ENCODE measurements at places on chromosomes 11 and 22.

DNA sequence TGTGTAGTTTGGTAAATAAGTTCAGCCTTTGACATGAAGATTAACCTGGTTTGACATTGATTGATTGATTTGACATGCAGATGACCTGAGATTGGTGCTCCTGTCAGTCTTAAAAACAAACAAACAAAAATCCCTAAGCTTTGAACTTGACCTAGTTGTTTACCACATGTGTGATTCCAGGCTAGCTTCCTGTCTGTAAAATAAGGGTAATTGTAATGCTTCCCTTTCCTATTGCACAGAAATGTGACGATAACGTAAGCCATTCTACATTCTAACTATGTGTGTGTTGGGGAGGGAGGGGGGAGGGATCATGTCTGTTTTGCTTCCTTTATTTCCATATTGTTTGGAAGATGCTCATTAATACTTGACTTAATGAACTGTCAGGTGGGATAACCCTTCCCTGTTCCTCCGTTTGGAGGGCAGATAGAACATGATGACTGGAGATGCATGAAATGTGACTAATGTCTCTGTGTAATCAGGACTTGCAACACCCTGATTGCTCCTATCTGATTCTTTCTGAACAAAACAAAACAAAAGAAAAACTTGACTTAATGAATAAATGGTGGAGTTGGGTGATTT, 106.1 kb upstream of the CLMP start:
- no peak for DNase-seq

GRCh38 chr22:20002128-20002527, 14.5 kb downstream of the ARVCF start:
- no peak for DNase-seq

DNA sequence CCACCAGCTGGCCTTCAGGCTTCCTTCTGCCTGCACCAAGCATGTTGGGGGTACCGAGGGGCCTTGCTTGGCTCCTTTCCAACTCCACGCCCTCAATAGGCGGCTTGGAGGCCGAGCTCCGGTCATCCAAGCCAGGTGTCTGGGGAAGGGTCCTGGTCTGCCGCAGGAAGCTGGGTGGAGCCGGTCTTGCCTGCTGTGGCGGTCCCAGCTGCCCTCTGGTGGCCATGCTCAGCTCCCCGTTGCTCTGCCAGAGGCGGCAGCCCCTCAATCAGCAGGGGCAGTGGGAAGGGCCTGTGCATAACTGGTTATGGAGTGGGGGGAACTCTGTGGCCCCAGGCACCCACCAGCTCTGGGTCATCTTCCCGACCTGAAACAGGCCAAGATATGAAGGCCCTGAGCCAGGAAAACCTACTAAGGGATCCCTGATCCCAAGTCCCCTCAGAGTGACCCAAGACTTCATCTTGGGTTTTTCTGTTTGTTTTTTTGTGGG, 3.2 kb downstream of the ARVCF start:
- no peak for DNase-seq

DNA sequence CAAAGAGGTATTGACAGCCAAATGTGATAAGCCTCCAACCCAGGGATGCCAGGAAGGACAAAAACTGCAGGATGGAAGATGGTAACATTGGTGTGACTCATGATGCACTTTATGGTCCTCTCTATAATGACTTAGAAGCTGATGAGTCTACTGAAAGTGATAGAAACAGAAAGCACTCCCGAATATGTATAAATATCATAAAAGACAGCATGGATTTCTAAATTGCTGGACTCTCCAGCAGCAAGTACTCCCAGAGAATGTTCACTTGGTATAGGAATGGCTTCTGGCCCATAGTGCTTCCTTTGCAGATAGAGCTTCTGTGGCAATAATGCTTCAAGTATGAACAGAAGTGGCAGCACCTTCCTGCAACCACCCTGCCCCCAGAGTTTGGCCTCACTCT, at the start of gene OR52B2:
Gene OR52B2 (minus strand): TSS at position 101 of the 400 bp plus-strand sequence. CDS start 0 bp downstream, at position 101.
- DNase-seq: no peak

GRCh38 chr11:132466983-132467382, 1065.3 kb downstream of the OPCML start:
- DNase-seq: no peak

DNA sequence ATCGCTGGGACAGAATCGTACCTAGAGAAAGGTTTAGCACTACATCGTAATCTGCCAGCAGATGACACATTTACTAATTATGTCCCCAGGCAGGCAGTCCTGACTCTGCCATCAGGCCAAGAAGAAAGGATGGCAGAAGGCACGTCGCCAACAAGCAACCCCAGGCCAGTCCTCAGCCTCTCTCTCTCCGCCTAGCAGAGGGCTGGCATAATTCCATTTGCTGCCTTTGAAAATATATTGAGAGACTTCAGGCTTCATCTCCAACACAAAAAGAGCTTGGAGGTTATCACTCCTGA, 1517.0 kb downstream of the TBC1D22A start:
- no peak for DNase-seq

GRCh38 chr22:24134090-24134846, 47.0 kb upstream of the SUSD2 start:
- peak; percentile 28 for DNase-seq

DNA sequence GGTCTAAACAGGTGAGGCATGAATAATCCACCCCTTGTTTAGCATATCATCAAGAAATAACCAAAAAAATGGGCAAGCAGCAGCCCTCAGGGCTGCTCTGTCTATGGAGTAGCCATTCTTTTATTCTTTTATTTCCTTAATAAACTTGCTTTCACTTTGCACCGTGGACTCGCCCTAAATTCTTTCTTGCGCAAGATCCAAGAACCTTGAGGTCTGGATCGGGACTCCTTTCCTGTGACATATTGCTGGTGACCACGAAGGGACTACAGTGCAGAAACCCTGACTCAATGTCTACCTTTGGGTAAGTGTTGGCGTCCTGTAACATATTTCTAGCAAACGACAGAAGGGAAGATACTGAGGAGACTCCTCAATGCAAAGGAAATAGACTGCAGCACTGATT, 1099.2 kb downstream of the FAM181B start:
- no peak for DNase-seq

DNA sequence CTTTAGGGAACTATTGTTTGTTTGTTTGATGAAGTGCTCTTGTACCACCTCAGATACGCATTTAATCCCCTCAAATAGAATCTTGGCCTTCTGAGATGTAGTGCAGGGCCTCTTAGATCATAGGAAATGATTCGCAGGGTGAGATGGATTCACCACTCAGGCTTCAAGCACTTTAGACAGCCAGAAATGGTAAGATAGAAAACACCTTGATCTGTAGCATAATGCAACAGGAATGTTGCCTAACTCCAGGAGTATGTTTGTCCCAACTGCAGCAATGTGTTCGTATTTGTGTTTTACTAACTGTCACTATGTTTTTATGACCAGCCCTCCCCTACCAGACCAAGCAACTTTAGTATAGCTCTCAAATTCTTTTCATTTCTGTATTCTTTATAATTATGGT, 761.2 kb downstream of the NELL1 start:
- DNase-seq: no peak

DNA sequence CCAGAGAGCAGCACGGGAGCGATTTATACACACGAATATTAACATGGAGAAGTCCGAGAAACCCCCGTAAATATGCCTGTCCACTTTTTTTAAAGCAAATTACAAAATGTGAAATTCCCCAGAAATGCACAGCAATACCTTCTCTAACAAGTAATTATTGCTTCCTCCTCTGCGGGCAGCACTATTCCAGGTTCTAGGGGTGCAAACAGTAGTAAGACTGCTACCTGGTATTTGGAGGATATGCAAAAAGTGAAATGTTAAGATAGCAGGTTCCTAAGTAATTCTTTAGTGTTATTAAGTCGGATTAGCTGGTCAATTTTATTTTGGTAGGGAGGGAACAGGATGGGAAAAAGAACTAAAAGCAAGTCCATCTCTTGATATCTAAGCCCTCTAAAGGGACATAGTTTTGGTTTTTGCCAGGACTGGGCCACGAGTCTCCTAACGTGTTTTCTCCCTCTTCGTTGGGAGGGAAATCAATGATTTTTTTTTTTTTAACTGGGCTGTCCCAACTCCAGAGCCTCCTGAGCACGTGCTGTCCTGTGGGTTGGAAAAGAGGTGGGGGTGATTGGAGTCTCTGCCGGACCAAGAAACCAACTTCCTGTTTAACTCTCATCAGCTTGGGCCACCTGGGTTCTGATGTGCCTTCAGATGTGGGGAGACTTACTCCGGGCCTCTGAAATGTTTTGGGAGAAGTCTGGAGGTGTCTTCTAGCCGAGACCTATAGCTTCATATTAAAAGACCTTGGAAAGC, 1.7 kb upstream of the XBP1 start:
- DNase-seq: no peak

GRCh38 chr11:10293423-10294289, at the start of gene SBF2:
TSS of gene SBF2 (minus strand) at chr11:10294219. CDS start at chr11:10294069, 150 bp downstream.
- DNase-seq: peak; percentile 78

GRCh38 chr11:8812438-8812837, 98.6 kb upstream of the AKIP1 start:
- DNase-seq: no peak

DNA sequence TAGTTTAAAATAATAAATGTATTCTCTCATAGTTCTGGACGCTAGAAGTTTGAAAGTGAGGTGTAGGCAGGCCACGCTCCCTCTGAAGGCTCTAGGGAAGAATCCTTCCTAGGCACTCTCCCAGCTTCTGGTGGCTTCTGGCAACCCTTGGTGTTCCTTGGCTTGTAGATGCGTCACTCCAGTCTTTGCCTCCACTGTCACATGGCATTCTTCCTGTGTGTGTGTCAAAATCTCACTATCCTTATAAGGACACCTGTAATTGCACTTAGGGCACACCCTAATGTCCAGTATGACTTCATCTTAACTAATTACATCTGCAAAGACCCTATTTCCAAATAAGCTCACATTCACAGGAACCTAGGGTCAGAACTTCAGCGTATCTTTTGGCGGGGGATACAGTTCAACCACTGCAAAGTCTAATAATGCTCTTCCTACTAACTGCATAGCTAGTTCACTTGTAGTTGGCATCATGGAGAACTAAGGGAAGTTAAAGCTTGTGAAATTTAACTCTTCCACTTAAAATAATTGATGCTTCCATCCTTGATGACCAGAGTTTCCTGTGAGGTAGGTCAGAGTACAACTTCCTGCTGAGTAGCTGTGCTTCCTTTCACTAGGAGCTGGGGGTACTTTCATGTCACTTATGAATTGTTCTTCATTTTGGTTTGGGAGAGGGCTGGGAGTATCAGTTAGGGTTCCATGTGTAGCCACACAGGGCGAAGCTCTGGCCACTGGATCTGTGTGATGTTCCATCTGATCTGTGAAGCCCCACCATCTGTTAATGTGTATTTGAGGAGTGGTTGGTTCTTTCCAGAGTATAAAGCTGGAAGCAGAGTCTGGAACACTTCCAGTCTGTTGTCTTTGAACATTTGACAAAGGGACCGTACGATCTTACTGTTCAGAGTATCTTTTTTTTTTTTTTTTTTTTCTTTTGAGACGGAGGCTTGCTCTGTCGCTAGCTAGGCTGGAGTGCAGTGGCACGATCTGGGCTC, 10.5 kb downstream of the YWHAH start:
- no peak for DNase-seq

- DNase-seq: no peak
These were observed 374.4 kb downstream of the NTM start for GRCh38 chr11:131744847-131745246.

- DNase-seq: no peak
These were observed 541.2 kb upstream of the API5 start for GRCh38 chr11:42770444-42771065.

- no peak for DNase-seq
These were observed 8.2 kb downstream of the PNPLA3 start for GRCh38 chr22:43931771-43932170.

DNA sequence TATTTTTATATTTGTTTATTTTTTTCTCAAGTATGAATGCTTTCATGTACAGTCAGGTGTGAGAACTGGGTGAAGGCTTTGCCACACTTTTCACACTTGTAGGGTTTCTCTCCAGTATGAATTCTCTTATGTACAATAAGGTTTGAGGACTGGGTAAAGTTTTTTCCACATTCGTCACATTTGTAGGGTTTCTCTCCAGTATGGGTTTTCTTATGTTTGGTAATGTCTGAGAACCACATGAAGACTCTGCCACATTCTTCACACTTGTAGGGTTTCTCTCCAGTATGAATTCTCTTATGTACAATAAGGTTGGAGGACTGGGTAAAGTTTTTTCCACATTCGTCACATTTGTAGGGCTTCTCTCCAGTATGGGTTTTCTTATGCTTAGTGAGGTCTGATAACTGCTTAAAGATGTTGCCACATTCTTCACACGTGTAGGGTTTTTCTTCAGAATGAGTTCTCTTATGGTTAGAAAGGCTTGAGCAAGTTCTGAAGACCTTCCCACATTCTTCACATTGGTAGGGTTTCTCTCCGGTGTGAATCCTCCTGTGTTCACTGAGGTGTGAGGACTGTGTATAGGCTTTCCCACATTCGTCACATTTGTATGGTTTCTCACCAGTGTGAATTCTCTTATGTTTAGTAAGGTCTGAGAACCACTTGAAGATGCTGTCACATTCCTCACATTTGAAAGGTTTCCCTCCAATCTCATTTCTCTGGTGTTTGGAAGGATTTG, 19.7 kb downstream of the ZNF195 start:
- DNase-seq: no peak

Data from activated CD4-positive, alpha-beta memory T cell treated with anti-CD3 and anti-CD28 coated beads, Interleukin-2, amount 10 ng/mL, durations not matched to agents 7 days and 5 days (primary cell).